ENCODE measurements at places on chromosomes 16 and 17.

DNA sequence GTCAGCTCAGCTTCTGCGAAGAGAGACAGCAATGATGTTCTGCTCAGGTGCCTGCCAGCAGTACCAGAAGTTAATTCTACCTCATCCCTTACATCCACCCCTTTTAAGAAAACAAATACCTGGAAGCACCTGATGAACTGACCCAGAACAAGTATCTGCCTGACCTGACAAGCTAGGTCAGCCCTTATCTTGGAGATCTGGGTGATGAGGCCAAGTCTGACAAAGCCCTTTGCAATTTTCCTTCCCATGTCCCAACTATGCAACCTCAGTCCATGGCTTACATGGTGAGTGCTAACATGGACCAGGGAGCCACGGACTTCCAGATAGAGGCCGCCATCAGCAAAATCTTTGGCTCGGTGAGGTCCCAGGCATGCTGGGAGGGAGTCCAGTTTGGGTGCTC is 3.6 kb downstream of the ACADVL start:
- no peak for DNase-seq

- DNase-seq: no peak
Measured at GRCh38 chr16:50460538-50461399, 87.4 kb upstream of the NKD1 start.

DNA sequence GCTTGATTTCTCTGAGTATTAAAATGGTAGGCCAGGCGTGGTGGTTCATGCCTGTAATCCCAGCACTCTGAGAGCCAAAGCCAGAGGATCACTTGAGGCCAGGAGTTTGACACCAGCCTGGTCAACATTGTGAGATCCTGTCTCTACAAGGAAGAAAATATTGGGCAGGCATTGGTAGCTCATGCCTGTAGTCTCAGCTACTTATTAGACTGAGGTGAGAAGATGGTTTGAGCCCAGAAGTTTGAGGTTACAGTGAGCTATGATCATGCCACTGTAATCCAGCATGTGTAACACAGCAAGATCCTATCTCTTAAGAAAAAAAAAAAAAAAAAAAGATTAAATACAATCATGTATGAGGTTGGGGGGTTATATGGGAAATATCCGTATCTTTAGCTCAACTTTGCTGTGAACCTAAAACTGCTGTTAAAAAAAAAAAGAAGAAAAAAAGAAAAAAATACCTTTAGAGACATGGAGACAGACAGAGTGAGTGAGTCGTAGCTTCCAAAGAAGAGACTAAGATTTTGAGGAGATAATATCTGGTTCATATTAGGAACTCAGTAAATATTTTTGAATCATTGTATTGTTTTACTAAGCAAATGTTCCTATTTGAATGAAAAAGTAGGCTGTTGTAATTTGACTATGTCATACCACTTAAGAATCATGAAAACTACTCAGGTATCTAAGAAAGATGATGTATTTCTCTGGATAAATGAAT is 325.7 kb upstream of the TBX2 start:
- no peak for DNase-seq

DNA sequence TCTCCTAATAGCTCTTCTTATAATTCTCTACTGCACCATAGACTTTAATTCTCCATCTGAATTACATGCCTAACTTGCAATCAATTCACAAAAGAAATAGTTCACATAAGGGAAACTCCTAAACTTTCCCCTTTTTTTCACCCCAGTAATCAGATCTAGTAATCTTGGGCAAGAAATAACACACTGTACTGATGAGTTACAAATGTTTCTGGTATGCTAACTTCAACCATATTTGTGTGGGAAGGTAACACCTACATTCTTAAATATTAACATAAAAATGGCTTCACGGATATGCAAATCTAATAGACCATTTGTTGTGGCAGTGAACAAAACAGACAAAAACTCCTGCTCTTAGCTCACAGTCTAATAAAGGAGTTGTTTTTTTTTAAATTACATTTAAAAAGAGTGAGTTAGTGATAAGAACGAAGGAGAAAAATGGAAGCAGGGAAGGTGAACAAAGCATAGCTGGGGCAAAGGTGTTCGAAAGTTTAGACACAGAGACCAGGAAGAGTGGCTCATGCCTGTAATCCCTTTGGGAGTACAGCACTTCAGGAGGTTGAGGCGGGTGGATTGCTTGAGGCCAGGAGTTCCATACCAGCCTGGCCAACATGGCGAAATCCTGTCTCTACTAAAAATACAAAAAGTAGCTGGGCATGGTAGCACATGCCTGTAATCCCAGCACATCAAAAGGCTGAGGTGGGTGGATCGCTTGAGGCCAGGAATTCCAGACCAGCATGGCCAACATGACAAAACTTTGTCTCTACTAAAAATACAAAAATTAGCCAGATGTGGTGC is 34.8 kb downstream of the CMTM3 start:
- no peak for DNase-seq

DNA sequence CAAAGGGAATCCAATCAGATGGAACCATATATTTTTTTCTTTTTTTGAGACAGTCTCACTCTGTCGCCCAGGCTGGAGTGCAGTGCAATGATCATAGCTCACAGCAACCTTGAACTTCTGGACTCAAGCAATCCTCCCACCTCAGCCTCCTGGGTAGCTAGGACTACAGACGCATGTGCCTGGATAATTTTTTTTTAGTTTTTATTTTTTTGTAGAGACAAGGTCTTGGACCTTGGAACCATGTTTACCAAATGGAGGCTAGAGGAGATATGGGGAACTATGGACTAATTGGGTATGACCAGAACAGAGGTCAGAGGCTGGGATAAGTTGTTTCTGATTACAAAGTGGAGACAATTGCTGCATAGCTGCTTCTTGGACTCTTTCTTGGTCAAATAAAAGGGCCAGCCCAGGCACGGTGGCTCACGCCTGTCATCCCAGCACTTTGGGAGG is 41.2 kb upstream of the ADCY9 start:
- DNase-seq: no peak

DNA sequence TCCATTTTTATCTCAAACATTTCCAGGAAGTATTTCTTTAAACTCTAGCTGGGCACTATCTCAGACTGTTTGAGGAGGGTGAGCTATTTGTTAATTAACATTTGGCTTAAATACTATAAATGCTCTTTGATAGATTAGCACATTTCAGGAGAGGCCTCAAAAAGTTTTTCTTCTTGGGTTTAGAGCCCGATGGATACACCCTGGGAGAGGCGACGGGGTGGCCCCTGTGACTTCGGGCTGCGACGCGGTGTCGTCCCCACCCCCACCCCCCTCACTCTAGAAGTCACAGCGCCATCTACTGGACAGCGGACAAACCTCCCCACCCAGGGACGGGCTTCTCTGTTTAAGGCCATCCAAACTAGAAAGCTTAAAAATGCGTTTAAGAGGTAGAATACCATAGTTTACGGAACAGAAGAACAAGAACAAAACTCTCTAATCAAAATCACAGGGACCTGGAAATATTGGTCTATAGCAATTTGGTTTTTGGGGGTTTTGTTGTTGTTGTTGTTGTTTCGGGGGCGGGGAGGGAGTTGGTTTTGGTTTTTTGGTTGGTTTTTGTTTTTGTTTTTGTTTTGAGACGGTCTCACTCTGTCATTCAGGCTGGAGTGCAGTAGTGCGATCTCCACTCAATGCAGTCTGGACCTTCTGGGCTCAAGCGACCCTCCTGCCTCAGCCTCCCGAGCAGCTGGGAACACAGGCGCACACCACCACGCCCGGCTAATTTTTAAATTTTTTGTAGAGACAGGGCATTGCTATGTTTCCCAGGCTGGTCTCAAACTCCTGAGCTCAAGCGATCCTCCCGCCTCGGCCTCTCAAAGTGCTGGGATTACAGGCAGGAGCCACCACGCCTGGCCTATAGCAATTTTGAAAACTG is 254.4 kb downstream of the C16orf95 start:
- DNase-seq: peak; percentile 56

DNA sequence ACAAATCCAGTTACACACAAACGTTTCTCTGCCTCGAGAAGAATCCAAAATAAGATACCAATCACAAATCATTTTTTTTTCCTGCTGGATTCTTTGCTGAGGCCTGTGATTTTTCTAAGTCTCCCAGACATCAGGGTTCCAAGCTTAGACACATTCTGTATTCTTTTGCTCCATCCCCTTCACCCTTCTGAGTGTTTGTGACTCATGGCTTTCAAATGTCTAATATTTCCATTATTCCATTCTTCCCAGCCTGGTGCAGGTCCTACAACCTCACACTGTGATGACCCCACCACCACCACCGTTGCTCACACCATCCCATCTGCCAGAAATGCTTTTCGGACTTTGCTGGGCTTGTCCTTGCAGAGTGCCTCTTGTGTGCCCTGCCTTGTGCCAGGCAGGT is 480.1 kb downstream of the SOX9 start:
- DNase-seq: no peak
